Temporal lobe (tissue), 4 donors: ENCODE measurements at places on chromosomes 2 and 18. TPM values are rescaled to one million over a fixed set of nuclear protein-coding genes. Genes with fewer than 3 reads are reported as not detected.

The ALK gene
- 0.98 TPM for total RNA-seq

The PHOSPHO2 gene
- 15.5 TPM for total RNA-seq

The NEU2 gene
- not detected for total RNA-seq

The ASB1 gene
- total RNA-seq = 15.0 TPM

The TEKT4 gene
- not detected for total RNA-seq

The ZAP70 gene
- 0.49 TPM for total RNA-seq

The GPR35 gene
- total RNA-seq = 0.98 TPM

The FSHR gene
- total RNA-seq = not detected

The POTEE gene
- total RNA-seq = not detected

The AQP12B gene
- total RNA-seq = not detected

The UGT1A8 gene
- total RNA-seq = not detected

The KCNF1 gene
- total RNA-seq = 17.2 TPM

The PRSS56 gene
- total RNA-seq = under 0.01 TPM

The POTEJ gene
- not detected for total RNA-seq

The ITPRID2 gene
- 32.5 TPM for total RNA-seq

The CFAP65 gene
- total RNA-seq = 0.74 TPM

The ATG4B gene
- 38.4 TPM for total RNA-seq

The C2orf66 gene
- 0.25 TPM for total RNA-seq

The CWC22 gene
- 22.6 TPM for total RNA-seq

The SSB gene
- 73.5 TPM for total RNA-seq
